ENCODE measurements at places on chromosomes 11 and 22.

GRCh38 chr11:98568013-98568412, 452.7 kb upstream of the CNTN5 start:
- no peak overlapping the region for H3K27ac ChIP-seq
- no peaks in the 10 kb centered on the region for H3K4me1 ChIP-seq
- H3K27me3 ChIP-seq: no peaks in the 10 kb centered on the region
- no peaks in the 10 kb centered on the region for H3K36me3 ChIP-seq
- no peak for ATAC-seq

GRCh38 chr11:45622283-45622682, 43.1 kb downstream of the CHST1 start:
- no peak overlapping the region for H3K4me3 ChIP-seq
- ATAC-seq: no peak
- H3K36me3 ChIP-seq: no peaks in the 10 kb centered on the region
- H3K27me3 ChIP-seq: peaks cover 76% of the 10 kb centered on the region
- H3K27ac ChIP-seq: no peak overlapping the region
- H3K4me1 ChIP-seq: no peaks in the 10 kb centered on the region

- H3K4me3 ChIP-seq: no peak overlapping the region
- peaks cover 6% of the 10 kb centered on the region for H3K36me3 ChIP-seq
- peaks cover 28% of the 10 kb centered on the region for H3K27me3 ChIP-seq
- H3K4me1 ChIP-seq: no peaks in the 10 kb centered on the region
These were observed 100.8 kb downstream of the KIAA1671 start for GRCh38 chr22:25053153-25053805.

- no peak overlapping the region for H3K27ac ChIP-seq
- H3K4me1 ChIP-seq: no peaks in the 10 kb centered on the region
- peaks cover 60% of the 10 kb centered on the region for H3K27me3 ChIP-seq
- no peaks in the 10 kb centered on the region for H3K36me3 ChIP-seq
- no peak overlapping the region for H3K4me3 ChIP-seq
- no peak for ATAC-seq
These were observed 39.5 kb downstream of the IGF2 start for GRCh38 chr11:2099516-2100349.

DNA sequence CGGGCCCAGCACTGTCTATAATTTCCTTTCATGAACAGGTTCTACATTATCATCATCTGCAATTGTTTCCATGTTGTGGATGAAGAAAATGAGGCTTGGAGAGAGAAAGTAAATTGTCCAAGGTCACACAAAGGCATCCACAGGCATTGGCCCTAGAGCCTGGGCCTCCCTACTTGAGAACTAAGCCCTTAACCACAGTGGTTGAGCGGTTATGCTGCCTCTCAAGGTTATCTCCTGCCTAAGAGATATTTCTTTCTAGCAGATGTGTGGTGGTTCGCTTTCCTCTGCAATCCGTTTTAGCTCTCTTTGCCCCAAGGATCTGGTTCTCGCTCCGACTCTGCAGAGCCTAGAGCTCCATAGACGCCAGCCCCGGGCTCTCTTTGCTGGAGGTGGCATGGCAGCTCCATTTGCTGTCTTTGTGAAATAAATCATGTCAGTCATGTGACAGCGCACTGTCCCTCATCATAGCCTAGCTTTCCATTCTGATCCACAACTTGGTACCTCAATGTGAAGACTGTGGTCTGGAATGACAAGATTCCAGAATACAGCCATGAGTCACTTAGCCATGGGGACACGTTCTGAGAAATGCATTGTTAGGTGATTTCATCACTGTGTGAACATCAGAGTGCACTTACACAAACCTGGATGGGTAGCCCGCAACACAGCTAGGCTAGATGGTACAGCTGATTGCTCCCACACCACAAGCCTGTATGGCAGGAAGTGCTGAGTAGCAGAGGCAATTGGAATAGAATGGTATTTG, 27.2 kb downstream of the RPS6KA4 start:
- H3K27me3 ChIP-seq: peaks cover 14% of the 10 kb centered on the region
- no peak overlapping the region for H3K4me3 ChIP-seq
- peaks cover 6% of the 10 kb centered on the region for H3K36me3 ChIP-seq
- no peak for ATAC-seq
- H3K27ac ChIP-seq: peak overlapping the region; percentile 28

DNA sequence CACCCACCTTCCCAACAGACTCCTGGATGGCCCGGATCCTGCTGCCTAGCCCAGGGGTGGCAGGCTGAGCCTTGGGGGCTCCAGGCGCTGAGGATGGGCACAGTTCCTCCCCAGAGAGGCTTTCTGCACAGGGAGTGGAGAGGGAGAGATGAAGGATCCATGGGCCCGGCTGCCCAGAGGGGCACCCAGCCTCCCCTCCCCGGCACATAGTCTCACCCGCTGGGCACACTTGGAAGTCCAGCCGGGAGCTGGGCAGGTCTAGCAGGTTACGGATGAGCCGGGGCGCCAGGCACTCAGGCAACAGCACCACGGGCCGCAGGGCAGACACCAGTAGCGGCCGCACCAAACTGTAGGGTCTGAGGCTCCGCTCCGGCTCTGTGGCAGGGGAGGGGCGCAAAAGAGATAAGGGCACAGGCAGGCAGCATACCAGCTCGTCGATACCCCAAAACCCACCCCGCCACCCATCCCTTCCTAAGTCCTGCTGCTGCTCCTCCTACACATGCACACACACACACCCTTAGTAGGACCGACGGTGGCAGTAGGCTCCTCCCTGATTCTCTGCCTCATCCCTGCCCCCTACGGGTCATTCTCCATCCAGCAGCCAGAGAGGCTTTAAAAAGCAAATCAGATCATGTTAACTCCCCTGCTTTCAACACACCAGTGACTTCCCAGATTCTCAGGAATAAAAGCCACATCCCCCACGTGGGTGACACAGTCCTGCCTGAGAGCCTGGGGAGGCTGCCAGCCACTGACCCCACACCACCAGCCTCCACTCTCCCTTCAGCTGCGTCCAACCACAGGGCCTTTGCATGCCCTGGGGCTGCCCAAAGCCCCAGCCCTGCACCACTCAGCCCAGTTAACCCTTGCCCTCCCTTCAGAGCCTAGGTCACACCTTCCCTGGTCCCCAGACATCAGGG, 6.5 kb upstream of the MFNG start:
- no peak overlapping the region for H3K4me3 ChIP-seq

- H3K27me3 ChIP-seq: peaks cover 27% of the 10 kb centered on the region
- H3K4me3 ChIP-seq: no peak overlapping the region
- H3K36me3 ChIP-seq: no peaks in the 10 kb centered on the region
- no peaks in the 10 kb centered on the region for H3K4me1 ChIP-seq
- no peak for ATAC-seq
These were observed 19.2 kb upstream of the OOSP4B start for GRCh38 chr11:59997800-59998199.

DNA sequence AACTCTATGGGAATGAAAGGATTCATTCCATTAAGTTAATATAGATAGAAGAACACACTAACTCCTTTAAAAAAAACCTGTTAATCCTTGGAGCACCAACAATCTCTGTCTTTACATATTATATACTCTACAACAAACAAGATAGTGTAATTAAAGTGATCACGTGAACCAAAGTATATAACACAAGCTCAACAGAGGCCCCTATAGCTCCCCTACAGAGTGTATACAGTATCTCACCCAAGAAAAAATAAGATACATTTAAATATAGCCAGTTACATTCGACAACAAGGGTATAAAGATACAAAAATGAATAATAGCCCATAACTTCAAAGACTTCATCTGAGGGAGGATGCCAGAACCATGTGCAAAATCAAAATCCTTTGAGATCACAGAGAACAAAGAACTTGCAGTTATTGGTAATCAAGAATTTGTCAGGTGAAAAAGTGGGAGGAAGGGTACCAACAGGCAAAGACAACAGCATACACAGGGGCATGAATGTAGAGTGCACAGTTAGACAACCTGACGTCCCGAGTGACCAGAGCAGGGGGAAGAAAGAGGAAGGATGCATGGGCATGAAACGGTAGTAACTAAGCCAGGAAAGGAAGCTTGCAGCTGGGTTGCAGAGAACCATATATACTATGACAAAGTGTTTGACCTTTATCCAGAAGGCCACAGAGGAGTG, 4.7 kb downstream of the FCHSD2 start:
- H3K27ac ChIP-seq: peak overlapping the region; percentile 65
- ATAC-seq: no peak
- H3K27me3 ChIP-seq: no peaks in the 10 kb centered on the region

GRCh38 chr11:60860943-60861342, 5.2 kb upstream of the PTGDR2 start:
- no peak for ATAC-seq
- H3K4me3 ChIP-seq: no peak overlapping the region

- no peaks in the 10 kb centered on the region for H3K27me3 ChIP-seq
- peak overlapping the region; percentile 98 for H3K4me3 ChIP-seq
- no peak for ATAC-seq
- H3K27ac ChIP-seq: peak overlapping the region; percentile 91
- peaks cover 41% of the 10 kb centered on the region for H3K4me1 ChIP-seq
These were observed 1.2 kb upstream of the NUP50 start for GRCh38 chr22:45162531-45162930.

DNA sequence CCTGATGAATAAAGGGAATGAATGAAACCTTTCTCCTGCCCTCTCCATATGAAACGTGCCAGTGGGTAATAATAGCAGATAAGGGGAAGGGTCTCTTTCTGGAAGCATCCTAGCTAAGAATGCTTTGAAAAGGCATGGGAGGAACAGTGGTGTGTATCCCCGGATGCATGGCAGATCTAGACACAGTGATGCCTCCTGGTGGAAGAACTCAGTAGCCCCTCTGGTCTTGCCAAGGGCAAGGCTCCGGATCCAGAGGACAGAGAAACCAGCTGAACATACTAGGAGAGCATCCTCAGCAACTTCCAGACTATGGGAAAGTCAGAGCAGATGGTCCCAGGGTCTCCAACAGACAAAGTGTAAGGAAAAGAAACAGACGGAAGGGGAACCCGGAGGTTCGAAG, 6.4 kb downstream of the BAIAP2L2 start:
- ATAC-seq: no peak
- H3K36me3 ChIP-seq: peaks cover 15% of the 10 kb centered on the region
- H3K4me3 ChIP-seq: no peak overlapping the region

DNA sequence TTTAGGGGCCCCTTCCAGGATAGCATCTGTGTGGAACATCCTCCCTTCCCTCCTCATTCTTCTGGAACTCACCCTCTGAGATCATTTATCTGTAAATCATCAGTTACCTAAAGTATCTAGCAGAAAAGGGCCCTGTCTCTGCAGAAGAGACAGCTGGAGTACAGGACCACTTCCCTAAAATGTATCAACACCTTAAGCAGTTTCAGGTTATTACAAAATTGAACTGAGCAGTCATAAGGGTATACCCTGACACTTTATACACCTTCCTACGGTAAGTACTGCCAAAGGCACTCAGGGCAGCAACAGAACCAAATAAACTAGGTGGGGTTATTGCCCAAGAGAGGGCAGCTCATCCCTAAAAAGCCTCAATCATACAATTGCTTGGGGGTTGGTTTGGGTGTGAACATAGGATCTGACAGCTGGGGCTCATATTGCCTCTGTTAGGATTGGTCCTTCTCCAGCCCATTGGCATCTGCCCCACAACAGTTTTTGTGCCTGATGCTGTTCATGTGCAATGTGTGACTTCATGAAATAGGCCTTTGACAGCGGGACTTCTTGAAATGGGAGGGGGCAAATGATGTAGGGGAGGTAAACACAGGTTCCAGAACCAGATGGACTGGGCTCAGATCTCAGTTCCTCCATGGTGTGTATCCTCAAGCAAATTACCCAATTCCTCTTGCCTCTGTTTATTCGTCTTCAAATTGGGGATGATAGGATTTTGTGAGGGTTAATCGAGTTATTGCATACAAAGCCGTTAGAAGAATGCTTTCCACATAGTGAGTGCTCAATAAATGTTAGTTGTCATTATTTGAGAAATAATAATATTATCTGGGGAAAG, 2.9 kb downstream of the POU2AF3 start:
- peaks cover 29% of the 10 kb centered on the region for H3K4me1 ChIP-seq
- peak; percentile 54 for ATAC-seq
- no peaks in the 10 kb centered on the region for H3K36me3 ChIP-seq
- H3K27ac ChIP-seq: no peak overlapping the region

DNA sequence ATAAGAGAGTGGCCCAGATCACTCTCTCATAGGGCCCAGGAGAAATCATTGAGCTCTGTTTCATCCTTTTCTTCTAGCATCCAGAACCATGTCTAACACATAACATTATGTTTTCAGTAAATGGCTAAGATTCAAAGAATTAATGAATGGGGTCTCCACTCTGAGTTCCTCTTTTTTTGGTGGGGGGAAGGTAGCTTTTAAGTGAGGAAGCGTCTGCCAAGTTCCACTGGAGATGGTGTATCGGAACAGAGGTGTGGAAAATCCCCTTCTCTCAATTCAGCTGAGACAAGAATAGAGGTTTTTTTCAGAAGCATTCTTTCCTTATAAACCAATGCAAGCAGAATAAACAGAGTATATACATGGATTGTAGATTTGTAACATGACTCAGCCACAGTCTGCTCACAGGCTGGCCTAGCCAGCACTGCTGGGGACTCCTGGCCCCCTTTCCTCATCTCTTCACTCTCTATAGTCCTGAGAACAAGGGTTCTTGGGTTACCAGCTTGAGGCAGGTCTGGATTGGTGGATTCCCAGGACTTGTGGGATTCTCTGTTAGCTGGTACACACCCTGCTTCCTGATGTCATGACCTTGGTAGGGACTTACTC, 97.2 kb downstream of the TRAF6 start:
- H3K4me3 ChIP-seq: no peak overlapping the region
- ATAC-seq: no peak
- no peaks in the 10 kb centered on the region for H3K36me3 ChIP-seq
- peaks cover 56% of the 10 kb centered on the region for H3K4me1 ChIP-seq

DNA sequence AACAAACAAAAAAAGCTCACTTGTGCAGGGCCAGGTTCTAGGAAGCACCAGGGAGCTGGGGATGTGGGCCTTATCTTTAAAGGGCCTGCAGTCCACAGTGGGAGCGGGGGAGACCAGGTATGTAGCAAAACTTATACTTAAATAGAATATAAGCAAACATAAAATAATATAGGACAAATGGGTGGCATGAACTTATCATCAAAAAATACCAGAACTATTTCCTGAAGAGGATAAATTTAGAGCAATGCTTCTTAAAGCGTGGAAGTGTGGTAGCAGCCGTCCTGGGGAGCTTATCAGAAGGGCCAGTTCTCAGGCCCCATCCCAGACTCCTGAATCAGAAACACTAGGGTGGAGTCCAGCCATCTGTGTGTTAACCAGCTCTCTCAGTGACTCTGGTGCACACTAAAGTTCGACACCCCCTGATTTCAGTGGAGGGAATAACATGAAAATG, 9.3 kb downstream of the VPS26B start:
- ATAC-seq: no peak
- H3K4me3 ChIP-seq: no peak overlapping the region
- H3K27ac ChIP-seq: no peak overlapping the region
- H3K27me3 ChIP-seq: peaks cover 20% of the 10 kb centered on the region
- H3K4me1 ChIP-seq: peaks cover 34% of the 10 kb centered on the region
- peaks cover 34% of the 10 kb centered on the region for H3K36me3 ChIP-seq

- peaks cover 36% of the 10 kb centered on the region for H3K36me3 ChIP-seq
- H3K27ac ChIP-seq: no peak overlapping the region
- no peak overlapping the region for H3K4me3 ChIP-seq
- ATAC-seq: no peak
- no peaks in the 10 kb centered on the region for H3K4me1 ChIP-seq
- H3K27me3 ChIP-seq: no peaks in the 10 kb centered on the region
These were observed 38.6 kb upstream of the RPS13 start for GRCh38 chr11:17116117-17116516.

GRCh38 chr11:45266676-45267020, 19.5 kb downstream of the SYT13 start:
- no peaks in the 10 kb centered on the region for H3K36me3 ChIP-seq
- H3K27me3 ChIP-seq: peaks cover 31% of the 10 kb centered on the region
- ATAC-seq: no peak
- no peak overlapping the region for H3K4me3 ChIP-seq
- H3K27ac ChIP-seq: no peak overlapping the region
